ENCODE measurements at places on chromosomes 5 and 9. TPM values are rescaled to one million over a fixed set of nuclear protein-coding genes. Genes with fewer than 3 reads are reported as not detected.
A peak's percentile ranks its signal among the peaks of the same experiment; 100 is the strongest.

DNA sequence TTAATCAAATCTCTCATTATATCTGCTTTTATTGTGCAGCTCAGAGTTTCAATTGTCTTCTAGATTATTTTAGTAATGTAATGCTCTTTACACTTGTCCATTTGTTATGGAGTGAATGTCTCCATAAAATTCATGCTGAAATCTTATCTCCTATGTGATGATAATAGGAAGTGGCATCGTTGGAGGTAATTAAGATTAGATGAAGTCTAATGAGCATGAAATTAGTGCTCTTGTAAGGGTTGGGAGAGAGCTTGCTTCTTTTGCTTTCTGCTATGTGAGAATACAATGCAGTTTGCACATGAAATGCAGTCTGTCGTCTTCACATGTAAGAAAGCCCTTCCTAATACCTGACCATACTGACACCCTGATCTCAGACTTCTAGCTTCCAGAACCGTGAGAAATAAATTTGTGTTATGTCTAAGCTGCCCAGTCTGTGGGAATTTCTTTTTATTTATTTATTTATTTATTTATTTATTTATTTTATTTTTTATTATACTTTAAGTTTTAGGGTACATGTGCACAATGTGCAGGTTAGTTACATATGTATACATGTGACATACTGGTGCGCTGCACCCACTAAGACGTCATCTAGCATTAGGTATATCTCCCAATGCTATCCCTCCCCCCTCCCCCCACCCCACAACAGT, 1399.2 kb upstream of the CDH6 start:
- no peaks in the 10 kb centered on the region for H3K36me3 ChIP-seq
- H3K4me3 ChIP-seq, result no peak overlapping the region
- DNase-seq, result no peak
- H3K27me3 ChIP-seq, result no peaks in the 10 kb centered on the region
- H3K27ac ChIP-seq, result no peak overlapping the region
- no peaks in the 10 kb centered on the region for H3K4me1 ChIP-seq

GRCh38 chr5:148033134-148033533, 30.6 kb upstream of the SPINK5 start:
- no peaks in the 10 kb centered on the region for H3K27me3 ChIP-seq
- no peaks in the 10 kb centered on the region for H3K36me3 ChIP-seq
- H3K4me1 ChIP-seq, result no peaks in the 10 kb centered on the region

Gene C9
- total RNA-seq, result 0.19 TPM

GRCh38 chr9:111253742-111254437, 76.1 kb downstream of the OR2K2 start:
- H3K36me3 ChIP-seq, result no peaks in the 10 kb centered on the region
- no peak for DNase-seq
- no peak overlapping the region for H3K27ac ChIP-seq
- H3K4me1 ChIP-seq, result no peaks in the 10 kb centered on the region
- H3K27me3 ChIP-seq, result no peaks in the 10 kb centered on the region

Gene RNF208
- total RNA-seq, result 0.09 TPM

Gene SLC34A1
- total RNA-seq, result 0.05 TPM

DNA sequence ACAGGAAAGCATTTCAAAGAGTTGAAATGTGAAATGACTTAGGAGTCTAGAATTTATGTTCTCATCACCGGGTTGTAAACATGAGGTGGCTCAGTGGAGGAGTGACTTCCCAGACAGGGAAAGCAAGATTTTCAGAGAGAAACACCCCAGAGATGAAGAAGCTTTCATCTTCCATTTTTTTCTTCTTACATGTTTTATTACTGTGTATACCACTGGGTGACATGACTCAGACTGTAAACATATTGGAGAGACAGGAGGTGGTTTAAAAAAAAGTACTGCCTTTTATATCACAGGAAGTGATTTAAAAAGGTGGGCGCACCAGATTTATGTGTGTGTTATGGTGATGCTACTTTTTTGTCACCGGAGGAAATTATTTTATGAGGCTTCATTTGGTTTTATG, 209.1 kb upstream of the TUT7 start:
- no peaks in the 10 kb centered on the region for H3K36me3 ChIP-seq
- no peaks in the 10 kb centered on the region for H3K4me1 ChIP-seq
- no peaks in the 10 kb centered on the region for H3K27me3 ChIP-seq

GRCh38 chr9:27273186-27273585, 23.8 kb downstream of the EQTN start:
- no peak for DNase-seq
- H3K27me3 ChIP-seq, result no peaks in the 10 kb centered on the region
- H3K4me3 ChIP-seq, result no peak overlapping the region
- H3K27ac ChIP-seq, result no peak overlapping the region
- H3K36me3 ChIP-seq, result no peaks in the 10 kb centered on the region
- H3K4me1 ChIP-seq, result no peaks in the 10 kb centered on the region

GRCh38 chr9:126564128-126564527, 49.6 kb upstream of the LMX1B start:
- H3K4me3 ChIP-seq, result no peak overlapping the region
- no peak overlapping the region for H3K27ac ChIP-seq

- peaks cover 18% of the 10 kb centered on the region for H3K36me3 ChIP-seq
- H3K4me1 ChIP-seq, result no peaks in the 10 kb centered on the region
- H3K27ac ChIP-seq, result no peak overlapping the region
These were observed 70.8 kb downstream of the PTBP3 start for GRCh38 chr9:112262577-112262976.

DNA sequence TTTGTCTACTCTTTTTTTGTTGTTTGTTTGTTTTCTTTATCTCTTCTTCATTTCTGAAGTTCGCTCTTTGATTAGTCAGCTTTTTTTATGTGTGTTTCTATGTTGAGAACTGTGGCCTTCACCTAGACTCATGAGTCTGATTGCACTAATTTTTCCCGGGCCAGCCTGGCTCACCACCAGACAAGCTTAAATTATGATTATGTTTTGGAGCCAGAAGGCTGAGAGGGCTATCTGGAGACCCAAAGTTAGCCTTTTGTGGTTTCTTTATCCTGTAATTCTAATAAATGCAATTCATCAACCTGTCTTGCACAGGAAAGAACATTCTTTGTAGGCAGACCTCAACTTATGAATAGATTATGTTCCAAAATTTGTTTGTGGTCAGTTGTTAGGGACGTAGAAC, 20.8 kb upstream of the ACTBL2 start:
- H3K27me3 ChIP-seq, result no peaks in the 10 kb centered on the region
- no peak overlapping the region for H3K27ac ChIP-seq
- no peak overlapping the region for H3K4me3 ChIP-seq
- H3K36me3 ChIP-seq, result no peaks in the 10 kb centered on the region

Gene GRIN1
- 0.19 TPM for total RNA-seq

- H3K36me3 ChIP-seq, result no peaks in the 10 kb centered on the region
- peak overlapping the region; percentile 74 for H3K27ac ChIP-seq
- no peaks in the 10 kb centered on the region for H3K27me3 ChIP-seq
- no peak overlapping the region for H3K4me3 ChIP-seq
These were observed 11.7 kb upstream of the RPS14 start for GRCh38 chr5:150461231-150461630.

All from thymus (tissue), 14 donors.